K562 (cell line): ENCODE measurements at places on chromosomes 1 and 21. TPM values are rescaled to one million over a fixed set of nuclear protein-coding genes. Genes with fewer than 3 reads are reported as not detected.

- H3K27ac ChIP-seq: no peak overlapping the region
- H3K4me3 ChIP-seq: peak overlapping the region; percentile 77
- DNase-seq: no peak
- peaks cover 24% of the 10 kb centered on the region for H3K36me3 ChIP-seq
- H3K4me1 ChIP-seq: peaks cover 31% of the 10 kb centered on the region
- no peaks in the 10 kb centered on the region for H3K27me3 ChIP-seq
These were observed 593 bp upstream of the DNAJC16 start for GRCh38 chr1:15526021-15526489.

Gene COPA
- total RNA-seq: 102 and 110 TPM in 2 replicates

- no peaks in the 10 kb centered on the region for H3K36me3 ChIP-seq
- H3K4me3 ChIP-seq: no peak overlapping the region
- H3K27me3 ChIP-seq: no peaks in the 10 kb centered on the region; the same call in 2 of the 3 replicates
- H3K27ac ChIP-seq: no peak overlapping the region
These were observed 208.1 kb downstream of the PATJ start for GRCh38 chr1:61950418-61950817.

Gene MAP3K21
- total RNA-seq: 0.58 and 0.76 TPM in 2 replicates

DNA sequence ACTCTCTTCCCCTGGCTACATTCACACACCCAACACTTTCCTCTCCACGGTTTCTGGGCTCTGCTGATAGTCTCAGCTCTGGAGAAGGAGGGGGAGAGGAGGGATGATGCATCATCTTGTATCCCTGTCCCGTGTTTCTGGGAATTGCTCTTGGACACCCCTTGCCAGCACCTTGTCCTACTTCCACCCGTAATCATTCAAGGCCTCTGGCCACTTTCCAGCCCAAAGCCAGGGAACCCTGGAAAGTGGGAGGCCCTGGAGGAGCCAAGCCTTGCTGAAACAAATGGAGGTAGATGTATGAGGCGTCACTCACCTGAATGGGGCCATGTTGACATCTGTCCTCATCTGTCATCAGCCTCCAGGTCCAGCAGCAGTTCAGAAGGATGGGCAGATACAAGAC lies 4.4 kb downstream of the PLEKHO1 start:
- H3K4me1 ChIP-seq: peaks cover 29% of the 10 kb centered on the region
- H3K36me3 ChIP-seq: peaks cover 14% of the 10 kb centered on the region; the same call in 1 of the 3 replicates
- peak; percentile 32 for DNase-seq
- no peak overlapping the region for H3K4me3 ChIP-seq

- no peak overlapping the region; the same call in 2 of the 3 replicates for H3K27ac ChIP-seq
- peaks cover 41% of the 10 kb centered on the region for H3K4me1 ChIP-seq
- DNase-seq: peak; percentile 89
- peaks cover 48% of the 10 kb centered on the region for H3K36me3 ChIP-seq
- H3K4me3 ChIP-seq: no peak overlapping the region
These were observed 16.5 kb downstream of the STK40 start for GRCh38 chr1:36369061-36369861.

GRCh38 chr1:97632075-97632474 lies 288.8 kb downstream of the DPYD start:
- no peak overlapping the region for H3K27ac ChIP-seq
- H3K27me3 ChIP-seq: no peaks in the 10 kb centered on the region

DNA sequence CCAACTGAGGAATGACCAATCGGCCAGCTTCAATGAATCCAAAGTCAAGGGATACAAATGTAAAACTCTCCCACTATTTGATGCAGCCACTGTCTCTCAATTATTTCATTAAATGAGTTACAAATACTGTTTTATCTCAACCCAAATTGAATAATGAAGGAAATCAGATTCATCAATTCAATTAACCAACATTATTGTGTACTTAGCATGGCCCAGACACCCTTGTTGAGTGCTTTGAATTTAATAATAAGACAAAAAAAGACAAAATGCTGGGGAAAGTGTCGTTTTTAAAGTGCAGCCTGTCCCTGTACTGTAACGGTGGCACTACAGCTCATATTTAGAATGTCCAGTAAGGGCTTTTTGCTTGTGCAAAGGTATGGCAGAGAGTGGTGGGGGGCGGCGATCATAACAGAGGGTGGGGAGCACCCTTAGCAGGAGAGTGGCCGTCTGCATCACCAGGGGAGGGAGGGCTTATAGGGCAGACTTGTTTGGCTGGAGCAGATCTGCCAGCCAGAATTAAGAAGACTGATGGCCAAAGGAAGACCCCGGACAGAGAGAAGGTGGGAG lies 123.8 kb upstream of the GALNT2 start:
- DNase-seq: no peak
- H3K4me3 ChIP-seq: no peak overlapping the region
- H3K36me3 ChIP-seq: no peaks in the 10 kb centered on the region
- peaks cover 69% of the 10 kb centered on the region for H3K27me3 ChIP-seq

Gene ADORA3
- total RNA-seq: not detected in 2 replicates

DNA sequence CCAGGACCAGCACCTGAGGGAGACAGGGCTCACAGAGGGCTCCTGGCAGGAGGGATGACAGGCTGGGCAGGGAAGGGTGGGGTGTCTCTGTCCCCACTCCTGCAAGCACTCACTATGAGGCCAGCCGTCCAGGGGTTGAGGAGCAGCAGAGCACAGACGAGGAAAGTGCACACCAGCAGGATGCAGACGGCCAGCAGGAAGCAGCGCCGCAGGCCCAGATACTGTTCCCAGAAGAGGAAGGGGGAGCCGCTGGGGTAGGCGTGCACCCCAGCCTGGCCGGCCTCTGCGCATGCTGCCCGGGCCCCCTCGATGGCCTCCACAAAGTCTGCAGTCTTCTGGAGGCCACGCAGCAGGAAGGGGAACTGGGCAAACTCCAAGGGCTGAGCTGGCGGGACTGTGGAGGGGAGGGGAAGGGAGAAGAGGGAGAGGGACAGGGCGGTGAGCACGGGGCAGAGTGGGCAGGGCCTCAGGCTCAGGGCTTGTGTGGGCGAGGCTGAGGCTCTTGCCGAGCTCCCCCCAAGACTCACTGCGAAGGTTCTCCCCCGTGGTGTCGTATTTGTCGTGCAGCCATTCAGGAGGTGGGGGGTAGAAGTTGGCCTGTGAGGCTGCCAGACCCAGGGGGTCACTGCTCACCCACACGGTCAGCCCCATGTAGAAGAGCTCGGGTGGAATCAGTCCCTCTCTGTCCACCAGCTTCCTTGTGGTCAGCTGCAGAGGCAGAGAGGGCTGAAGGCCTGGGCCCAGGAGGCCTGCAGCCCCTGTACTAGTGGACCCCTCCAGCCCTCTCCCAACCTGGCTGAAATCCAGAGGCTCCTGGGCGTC lies 16.5 kb downstream of the PTCH2 start:
- peaks cover 64% of the 10 kb centered on the region for H3K4me1 ChIP-seq
- no peaks in the 10 kb centered on the region for H3K36me3 ChIP-seq
- no peaks in the 10 kb centered on the region for H3K27me3 ChIP-seq
- no peak overlapping the region for H3K4me3 ChIP-seq
- DNase-seq: peak; percentile 52

DNA sequence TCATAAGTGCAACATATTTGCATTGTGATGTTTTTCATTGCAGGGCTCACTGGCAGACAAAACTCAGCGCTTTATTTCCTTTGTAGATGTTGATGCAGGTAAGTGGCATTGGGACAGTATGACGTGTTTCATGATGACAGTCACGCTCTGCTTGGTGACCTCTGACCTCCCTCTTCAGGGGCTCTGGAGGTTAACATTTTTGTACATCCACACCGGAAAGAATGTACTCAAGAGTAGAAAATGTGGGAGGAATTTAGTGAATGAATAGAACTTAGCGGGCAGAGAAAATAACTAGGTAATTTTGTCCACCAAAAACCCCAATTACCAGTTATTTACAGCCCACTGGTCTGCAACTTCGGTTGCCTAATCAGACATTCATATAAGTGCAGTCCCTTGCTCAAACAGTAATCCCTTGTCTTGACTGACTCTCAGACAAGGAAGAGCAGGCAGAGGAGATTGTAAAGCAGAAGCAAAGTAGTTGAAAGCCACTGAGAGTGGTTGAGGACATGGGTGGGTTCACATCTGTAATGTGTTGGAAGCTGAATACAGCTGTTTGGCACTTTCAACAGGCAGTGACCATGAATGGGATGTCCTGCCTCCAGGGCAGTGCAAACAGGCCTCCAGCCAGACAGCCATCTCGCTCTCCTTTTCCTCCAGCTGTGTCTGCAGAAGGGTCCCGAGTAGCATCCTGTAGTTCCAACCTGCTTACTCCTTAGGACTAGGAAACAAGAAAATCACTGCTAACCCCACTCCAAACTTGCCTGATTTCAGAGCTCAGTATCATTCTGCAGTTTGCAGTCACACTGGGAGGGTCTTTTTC lies 188.9 kb downstream of the NRIP1 start:
- H3K4me1 ChIP-seq: peaks cover 19% of the 10 kb centered on the region; the same call in 2 of the 3 replicates
- H3K36me3 ChIP-seq: no peaks in the 10 kb centered on the region
- DNase-seq: peak; percentile 57
- H3K4me3 ChIP-seq: no peak overlapping the region
- H3K27me3 ChIP-seq: no peaks in the 10 kb centered on the region
- H3K27ac ChIP-seq: no peak overlapping the region
